CD14-positive monocyte (primary cell): ENCODE measurements at places on chromosomes 3 and 15.
A peak's percentile ranks its signal among the peaks of the same experiment; 100 is the strongest.

- DNase-seq: peak; percentile 89
Observed at GRCh38 chr3:171346582-171347300, 113.5 kb downstream of the TNIK start.

DNA sequence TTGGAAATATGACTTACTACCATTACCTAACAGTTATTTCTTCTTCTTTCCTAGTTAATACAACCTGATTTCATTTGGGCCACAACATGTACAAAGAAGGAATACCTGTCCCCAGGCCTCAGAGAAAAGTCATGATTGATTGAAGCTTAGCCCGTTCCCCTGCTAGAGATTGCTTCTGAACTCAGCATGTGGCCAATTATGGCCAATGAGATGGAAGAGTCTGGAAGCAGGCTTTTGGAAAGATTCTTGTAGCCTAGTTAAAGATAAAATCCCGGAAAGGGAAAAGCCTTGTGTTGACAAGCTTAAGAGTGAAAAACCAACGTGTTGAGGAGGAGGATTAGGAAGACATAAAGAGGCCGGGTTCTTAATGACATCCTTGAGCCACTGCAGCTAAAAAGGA is 17.0 kb upstream of the TM6SF1 start:
- DNase-seq: no peak

- DNase-seq: no peak
Observed at GRCh38 chr3:40333852-40334251, 24.3 kb downstream of the EIF1B start.

- no peak for DNase-seq
Observed at GRCh38 chr15:92818651-92819277, 81.4 kb upstream of the CHD2 start.

- peak; percentile 7 for DNase-seq
Observed at GRCh38 chr15:89749951-89750559, 994 bp downstream of the MESP1 start.

- DNase-seq: no peak
Observed at GRCh38 chr3:100523050-100523760, 30.8 kb downstream of the TMEM45A start.

DNA sequence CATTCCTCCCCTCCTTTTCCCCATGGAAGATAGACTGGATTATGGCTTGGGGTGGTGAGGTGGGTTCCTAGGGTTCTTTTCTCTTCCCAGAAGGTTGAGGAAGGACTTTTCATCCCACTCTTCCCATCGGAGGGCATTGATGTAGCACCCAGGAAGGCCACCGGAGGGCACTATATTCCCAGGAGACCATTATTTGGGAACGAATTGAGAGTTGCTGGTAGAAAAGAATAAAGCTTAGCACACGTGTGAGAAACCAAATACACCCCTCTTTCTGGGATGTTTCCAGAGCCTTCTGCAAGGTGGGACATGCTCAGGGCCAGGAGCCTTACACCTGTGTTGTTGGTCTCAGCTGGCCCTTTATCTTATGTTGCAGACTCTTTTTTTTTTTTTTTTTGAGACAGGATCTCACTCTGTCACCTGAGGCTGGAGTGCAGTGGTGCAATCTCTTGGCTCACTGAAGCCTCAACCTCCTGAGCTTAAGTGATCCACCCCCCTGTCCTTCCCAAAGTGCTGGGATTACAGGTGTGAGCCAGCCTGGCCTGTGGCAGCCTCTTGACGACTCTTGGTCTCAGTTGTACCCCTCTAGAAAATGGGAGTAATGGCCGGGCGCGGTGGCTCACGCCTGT is 6.3 kb upstream of the CDC25A start:
- peak; percentile 21 for DNase-seq
